ENCODE measurements at places on chromosomes 1 and 21.

DNA sequence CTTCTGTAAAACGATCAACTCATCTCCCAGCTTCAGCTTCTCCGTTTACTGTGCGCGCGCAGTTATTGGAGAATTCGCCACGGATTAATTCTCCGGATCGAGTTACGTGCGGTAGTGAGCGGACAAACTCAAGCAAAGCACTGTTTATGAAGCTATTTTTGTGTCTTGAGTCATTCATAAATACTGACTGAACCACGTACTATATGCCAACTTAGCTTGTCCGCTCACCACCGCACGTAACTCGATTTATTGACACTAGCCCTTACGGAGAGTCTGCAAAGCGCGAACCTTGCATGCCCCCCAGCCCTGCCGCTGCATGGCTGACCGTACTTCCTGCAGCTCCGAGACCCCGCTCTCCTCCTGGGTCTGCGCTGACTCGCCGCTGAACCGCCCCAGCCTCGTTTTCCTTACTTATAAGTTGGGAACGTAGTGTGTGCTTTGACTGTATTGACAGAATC lies 773 bp downstream of the CHD1L start:
- DNase-seq: no peak

GRCh38 chr21:43376478-43376882 lies 50.5 kb downstream of the SIK1 start:
- DNase-seq: no peak

DNA sequence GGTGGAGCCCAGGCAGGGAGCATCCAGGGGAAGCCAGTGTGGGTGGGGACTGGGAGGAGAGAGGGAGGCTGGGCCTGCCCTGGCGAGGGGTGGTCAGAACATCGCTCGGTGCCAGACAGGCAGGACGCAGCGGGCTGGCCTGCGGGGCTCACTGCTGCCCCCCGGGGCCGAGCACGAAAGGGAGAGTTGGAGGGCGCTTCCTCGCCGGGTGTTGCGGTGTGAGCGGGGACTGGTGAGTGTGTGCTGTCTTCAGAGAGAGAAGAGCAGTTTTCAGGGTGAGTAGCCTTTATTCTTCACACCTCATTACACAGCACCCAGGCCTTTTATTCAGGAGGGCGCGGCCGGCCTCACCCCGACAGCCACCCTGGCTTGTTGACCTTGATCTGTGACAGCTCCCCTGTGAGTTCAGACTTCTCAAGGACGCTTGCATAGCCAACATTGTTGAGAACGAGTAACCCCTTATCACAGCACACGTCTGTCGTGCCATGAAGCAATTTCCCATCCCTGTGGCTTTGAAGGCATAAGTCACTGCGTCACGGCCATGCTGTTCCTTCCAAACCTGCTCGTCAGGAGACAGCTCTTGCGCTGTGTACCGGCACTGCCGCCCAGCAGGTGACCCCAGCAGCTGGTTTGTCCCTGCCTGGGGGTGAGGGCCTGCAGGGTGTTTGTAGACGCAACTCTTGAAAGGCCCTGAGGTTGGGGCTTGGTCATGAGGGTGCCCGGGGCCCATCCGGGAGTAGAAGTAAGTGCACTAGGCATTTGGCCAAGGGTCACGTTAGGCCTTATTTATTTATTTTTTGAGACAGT lies 54.6 kb downstream of the PRKCZ start:
- DNase-seq: no peak

GRCh38 chr21:32733990-32734613 lies 6.3 kb upstream of the SYNJ1 start:
- no peak for DNase-seq

DNA sequence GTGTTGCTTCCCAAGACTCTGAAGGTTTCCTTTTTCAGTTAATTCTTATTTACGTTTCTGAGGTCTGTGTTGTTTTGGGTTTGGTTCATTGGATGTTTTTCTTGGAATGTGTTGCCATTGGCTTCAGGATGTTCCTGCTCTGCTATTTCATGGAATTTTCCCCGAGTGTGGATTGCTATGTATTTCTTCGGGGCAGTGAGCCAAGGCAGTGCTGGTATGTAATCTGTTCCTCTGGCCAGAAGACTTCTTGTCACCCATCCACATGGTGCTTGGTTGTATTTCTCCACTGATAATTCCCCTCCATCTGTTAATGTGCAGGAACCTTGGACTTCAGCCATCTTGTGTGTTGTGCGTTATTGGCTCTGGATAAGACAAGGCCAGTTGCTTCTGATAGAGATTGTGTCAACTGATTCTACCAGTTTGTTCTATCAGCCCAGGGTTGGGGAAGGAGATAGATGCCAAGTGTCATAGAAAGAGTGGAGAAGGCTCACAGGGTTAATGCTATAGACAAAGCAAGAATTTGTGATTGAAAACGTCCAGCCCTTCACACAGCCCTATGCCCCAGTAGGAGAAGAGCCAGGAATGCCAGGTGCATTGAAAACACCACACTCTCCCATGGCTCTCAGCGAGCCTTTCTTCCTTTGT lies 505.2 kb downstream of the PLPP3 start:
- DNase-seq: no peak

DNA sequence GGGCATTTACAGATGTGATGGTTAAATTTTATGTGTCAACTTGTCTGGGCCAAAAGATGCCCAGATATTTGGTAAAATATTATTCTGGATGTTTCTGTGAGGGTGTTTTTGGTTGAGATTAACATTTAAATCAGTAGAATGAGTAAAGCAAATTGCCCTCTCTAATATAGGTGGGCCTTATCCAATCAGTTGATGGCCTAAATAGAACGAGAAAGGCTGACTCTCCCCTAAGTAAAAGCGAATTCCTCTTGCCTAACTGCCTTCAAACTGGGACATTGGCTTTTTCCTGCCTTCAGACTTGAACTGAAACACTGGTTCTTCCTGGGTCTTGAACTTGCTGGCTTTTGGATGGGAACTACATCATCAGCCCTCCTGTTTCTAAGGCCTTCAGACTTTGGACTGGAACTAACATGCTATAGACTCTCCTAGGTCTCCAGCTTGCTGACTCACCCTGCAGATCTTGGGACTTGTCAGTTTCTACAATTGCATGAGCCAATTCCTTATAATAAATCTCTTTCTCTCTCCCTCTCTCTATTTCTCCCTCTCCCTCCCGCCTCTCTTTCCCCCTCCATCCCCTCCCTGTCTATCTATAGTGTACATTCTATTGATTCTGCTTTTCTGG lies 10.2 kb upstream of the NAV1 start:
- DNase-seq: no peak

DNA sequence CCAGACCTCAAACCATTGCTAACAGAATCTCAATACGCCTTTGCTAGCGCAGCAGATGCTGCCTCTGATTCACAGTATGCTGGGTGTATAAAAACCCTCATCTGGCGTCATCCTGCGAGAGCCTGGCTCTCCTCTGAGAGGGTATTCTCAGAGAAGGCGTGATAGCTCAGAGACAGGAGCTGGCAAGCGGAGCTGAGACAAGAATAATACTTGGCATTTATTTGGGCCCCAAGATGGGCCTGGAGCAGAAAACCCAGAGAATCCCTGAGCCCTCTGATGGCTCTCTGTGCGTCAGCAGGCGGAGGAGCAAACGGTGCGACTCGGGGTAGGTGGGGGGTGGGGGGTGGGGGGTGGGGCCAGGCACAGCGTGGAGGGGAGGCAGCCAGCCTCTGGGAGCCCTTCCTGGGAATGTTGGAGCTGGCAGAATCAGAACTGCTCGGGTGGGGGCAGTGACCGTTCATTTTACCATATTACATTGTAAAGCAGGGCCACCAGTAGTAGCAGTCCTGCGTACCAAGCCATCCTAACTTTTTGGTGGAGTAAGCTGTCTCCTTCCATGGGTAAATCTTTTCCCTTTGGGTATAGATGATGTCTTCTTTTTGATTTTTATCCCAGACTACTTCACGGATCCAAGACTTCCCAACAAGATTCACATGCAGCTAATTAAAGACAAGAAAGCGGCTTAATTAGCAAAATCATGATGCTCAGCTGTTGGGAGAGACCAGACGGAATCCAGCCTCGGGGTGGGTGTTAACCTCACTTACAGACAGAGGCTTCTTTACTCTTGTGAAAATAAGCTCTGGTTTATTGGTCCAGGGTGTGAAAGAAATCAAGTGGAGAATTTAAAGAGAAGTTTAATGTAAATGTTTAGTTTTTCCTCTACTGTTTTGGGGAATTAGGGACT lies 7.1 kb downstream of the RIIAD1 start:
- no peak for DNase-seq

DNA sequence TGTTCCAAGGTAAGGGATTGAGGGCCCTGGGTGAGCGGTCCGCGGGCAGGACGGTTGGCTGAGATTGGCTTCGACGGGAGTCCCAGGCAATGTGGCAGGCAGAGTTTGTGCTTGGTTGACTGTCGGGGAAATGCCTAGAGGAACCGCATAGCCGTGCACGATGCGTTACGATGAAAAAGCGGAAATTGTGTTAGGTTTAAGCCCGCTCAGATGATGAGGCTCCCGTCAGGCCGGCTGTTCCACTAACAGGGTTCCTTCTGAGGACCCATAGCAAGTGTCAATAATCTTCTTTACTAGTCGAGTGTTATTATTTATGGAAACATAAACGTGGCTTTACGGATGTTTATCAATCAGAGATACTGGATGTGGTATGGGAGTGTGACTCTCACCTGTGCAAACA lies 117.8 kb upstream of the COL6A1 start:
- no peak for DNase-seq

DNA sequence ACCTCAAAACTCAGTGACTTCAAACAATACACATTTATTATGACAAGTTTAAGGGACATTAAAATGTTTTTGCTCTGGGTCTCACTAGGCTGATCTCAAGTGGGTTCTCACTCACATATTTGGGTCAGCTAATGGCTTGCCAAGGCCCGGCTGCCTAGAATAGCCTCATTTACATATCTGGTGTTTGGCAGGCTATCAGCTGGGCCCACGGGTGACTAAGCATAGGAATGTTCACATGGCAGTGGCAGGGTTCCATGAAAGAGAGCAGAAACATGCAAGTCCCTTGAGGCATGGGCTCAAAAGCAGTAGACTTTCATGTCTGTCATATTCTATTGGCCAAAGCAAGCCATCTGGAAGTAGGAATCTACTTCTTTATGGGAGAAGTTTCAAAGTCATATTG lies 492.6 kb downstream of the KCNT2 start:
- DNase-seq: no peak

DNA sequence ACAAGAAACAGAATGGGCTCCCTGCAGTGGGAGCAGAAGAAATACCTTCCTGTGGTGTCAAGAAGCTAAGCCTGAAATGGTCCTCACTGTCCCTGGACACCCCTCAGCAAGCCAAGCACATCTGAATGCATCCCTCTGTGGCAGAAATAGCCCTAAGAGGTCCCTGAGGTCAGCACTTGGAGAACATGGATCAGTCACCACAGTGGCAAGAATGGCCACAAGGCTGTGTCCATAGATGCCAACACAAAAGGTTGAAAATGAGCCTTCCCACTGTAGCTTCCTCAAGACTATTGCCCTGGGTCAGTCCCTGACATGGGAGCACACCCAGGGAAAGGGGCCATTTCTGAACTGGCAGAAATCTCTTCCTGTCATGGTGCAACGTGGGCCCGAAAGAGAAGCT lies 27.7 kb downstream of the PSMG1 start:
- DNase-seq: no peak

DNA sequence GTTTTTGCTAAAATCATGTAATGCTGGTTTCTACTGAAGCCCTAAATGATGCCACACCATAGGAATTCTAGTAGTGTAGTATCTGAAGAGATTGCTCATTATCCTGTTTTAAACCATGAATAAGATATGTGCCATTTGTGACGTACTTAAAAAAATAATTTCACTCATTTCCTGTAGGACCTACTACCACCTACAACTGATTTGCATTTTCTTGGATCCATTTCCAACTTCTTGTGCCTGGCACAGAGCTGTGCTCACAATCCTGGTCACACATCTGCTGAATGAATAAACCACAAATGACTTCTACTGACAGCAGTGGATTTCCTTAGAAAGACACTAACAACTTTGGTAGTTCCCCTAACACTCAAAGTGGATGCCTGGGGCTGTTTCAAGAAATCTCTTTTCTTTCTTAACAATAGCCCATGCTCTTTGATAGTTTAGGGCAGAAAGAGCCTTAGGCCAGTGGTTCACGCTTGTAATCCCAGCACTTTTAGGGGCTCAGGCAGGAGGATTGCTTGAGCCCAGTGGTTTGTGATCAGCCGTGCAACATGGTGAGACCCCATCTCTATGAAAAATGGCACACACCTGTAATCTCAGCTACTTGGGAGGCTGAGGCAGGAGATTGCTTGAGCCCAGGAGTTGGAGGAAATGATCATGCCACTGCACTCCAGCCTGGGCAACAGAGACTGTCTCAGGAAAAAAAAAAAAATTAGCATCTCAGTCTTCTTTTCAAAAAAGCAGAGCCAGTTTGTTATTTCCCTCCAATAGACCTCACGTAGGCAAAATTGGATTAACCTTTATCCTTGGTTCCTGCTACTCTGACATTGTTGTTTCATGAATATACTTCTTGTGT lies 13.0 kb upstream of the BATF3 start:
- no peak for DNase-seq

GRCh38 chr1:51551081-51551480 lies 32.0 kb upstream of the EPS15 start:
- DNase-seq: no peak

GRCh38 chr1:11478571-11479374 lies at the start of gene DISP3:
Gene DISP3 (plus strand): TSS chr1:11479155. CDS start chr1:11500993, 21,838 bp downstream.
- DNase-seq: no peak

DNA sequence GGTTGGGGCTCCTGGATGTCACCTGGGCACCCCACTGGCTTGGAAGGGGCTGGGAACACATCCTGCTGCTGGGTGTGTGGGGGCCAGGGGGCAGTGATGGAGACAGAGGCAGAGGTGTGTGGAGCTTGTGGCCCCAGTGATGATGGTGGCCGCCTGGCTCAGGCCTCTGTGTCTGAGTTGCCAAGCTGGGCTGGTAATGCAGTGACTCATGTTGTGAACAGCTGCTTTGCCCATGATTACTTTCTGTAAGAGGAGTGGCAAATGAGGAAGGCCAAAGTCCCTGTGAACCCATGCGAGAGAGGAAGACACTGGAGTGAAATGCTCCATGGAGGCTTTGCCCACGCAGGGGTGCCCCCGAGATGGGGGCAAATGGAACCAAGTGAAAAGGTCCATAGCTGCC lies 86.8 kb downstream of the KCNJ6 start:
- no peak for DNase-seq

DNA sequence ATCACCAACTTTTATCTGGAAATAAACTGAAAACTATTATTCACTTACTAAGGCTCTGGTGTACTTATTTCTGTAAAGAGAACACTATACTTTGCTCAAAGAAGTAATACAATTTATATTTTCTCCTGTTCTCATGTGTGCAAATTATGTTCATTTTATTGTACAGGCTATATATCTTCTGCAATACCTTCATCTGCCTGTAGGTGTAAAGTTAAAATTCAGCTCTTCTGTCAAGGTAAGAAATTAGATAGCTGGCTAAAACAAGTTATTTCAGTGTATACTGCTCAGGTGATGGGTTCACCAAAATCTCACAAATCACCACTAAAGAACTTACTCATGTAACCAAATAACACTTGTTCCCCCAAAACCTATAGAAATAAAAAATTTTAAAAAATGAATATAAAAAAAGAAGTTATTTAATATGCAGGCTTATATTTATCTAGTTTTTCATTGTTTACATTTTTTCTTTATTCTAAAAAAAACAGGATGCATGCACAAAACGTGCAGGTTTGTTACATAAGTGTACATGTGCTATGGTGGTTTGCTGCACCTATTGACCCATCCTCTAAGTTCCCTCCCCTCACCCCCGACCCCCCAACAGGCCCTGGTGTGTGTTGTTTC lies 81.5 kb downstream of the PTGER3 start:
- no peak for DNase-seq

GRCh38 chr1:229860926-229861325 lies 206.1 kb upstream of the GALNT2 start:
- DNase-seq: no peak

GRCh38 chr1:244862354-244862698 lies 2.0 kb downstream of the HNRNPU start:
- DNase-seq: no peak

GRCh38 chr1:161238039-161238473 lies at the start of gene NR1I3:
Gene NR1I3 (minus strand): TSS chr1:161238203. CDS start chr1:161236565, 1,638 bp downstream.
- DNase-seq: no peak

Measured in iPS DF 19.7 (cell line).